ENCODE measurements at places on chromosomes 3 and 15.
A peak's percentile ranks its signal among the peaks of the same experiment; 100 is the strongest.

GRCh38 chr3:13039213-13039896, 33.9 kb downstream of the IQSEC1 start:
- DNase-seq, result no peak

GRCh38 chr3:50533316-50533715, 29.9 kb upstream of the CACNA2D2 start:
- DNase-seq, result no peak

- no peak for DNase-seq
Measured at GRCh38 chr3:133474251-133474801, 74.5 kb downstream of the BFSP2 start.

DNA sequence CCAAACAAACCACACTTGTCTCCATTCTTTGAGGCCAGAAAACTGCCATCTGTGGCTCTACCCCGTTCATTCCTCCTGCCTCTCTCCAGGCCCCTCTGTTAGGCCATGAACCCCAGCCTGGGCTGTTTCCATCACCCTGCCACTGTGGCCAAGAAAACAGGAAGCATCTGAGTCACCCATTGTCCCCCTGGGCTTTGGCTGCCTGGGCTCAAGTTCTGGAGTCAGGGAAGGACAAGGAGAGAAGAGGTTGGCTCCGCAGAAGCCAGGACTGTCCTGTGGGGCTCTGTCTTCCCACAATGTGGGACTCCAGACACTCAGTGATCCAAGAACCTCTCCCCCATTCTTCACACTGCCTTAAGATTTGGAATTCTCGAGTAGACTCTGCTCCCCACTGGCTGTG, 14.8 kb upstream of the LCTL start:
- no peak for DNase-seq

DNA sequence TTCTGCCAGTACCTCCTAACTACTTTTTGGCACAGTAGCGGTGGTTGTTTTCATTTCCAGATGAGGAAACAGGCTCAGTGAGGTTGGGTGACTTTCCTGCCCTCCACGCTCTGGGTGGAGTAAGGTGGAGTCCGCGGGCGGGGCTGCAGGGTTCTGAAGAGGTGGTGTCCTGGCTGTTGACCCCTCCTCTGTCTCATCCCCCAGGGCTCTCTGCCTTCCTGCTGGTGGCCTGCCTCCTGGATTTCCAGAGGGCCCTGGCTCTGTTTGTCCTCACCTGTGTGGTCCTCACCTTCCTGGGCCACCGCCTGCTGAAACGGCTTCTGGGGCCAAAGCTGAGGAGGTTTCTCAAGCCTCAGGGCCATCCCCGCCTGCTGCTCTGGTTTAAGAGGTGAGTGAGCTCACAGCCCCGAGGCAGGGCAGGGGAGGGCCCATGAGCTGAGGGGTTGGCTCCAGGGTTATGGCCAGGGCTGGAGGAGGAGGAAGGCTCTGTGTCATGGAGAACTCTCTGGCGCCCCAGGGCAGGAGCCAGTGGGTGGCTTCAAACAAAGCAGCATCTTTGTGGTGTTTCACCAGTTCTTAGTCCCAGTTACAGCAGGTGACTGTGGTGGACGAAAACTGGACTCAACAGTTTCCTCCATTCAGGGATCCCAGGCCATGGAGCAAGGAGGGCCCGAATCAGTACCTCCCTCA, 10.4 kb downstream of the SLC28A1 start:
- DNase-seq, result no peak

GRCh38 chr3:26291840-26292239, 330.7 kb upstream of the LRRC3B start:
- no peak for DNase-seq

- peak; percentile 47 for DNase-seq
Measured at GRCh38 chr15:51737522-51738305, at the start of gene LYSMD2. Gene LYSMD2 (minus strand): TSS chr15:51737655. CDS start chr15:51737622, 33 bp downstream.

- DNase-seq, result no peak
Measured at GRCh38 chr15:79878078-79878705, 18.6 kb downstream of the MTHFS start.

GRCh38 chr3:9600597-9600996, 47.0 kb upstream of the LHFPL4 start:
- no peak for DNase-seq

DNA sequence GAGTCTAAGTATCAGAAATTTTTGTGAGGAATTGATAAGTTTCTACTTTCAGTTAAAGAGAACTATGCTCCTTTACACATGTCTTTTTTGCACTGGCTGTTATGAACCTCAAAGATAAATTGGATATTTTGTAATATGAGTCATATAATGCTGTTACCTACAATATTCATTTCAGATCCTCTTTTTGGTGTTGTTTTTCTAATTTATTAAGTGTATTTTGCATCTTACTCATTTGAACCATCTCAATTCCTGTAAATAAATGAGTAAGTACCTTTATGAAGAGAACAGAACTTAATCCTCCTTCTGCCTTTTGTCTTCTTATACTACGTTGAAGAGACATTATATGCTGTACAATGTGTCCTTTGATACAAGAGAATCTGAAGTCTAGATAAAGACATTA, 74.4 kb downstream of the ZIC1 start:
- DNase-seq, result no peak

- DNase-seq, result no peak
Measured at GRCh38 chr3:181311186-181311585, 321.6 kb upstream of the DNAJC19 start.
